ENCODE measurements at places on chromosomes 12 and 14.

DNA sequence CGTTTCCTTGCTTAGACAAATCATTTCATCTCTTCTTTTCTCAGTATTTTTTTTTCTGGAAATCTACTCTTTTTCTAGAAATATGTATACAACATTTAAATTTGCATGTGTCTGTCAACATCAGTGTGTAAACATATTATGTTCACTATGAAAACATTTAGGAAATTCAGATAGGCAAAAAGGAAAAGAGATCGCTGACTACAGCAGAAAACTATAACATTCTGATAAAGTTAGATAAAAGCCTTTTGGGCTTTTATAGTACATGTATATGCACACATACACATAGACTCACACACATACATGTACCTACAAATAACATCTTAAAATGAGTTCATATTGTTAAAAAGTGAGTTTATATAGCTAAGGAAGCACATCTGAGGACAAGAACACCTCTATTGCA is 142.1 kb downstream of the RAD51B start:
- no peak for DNase-seq

DNA sequence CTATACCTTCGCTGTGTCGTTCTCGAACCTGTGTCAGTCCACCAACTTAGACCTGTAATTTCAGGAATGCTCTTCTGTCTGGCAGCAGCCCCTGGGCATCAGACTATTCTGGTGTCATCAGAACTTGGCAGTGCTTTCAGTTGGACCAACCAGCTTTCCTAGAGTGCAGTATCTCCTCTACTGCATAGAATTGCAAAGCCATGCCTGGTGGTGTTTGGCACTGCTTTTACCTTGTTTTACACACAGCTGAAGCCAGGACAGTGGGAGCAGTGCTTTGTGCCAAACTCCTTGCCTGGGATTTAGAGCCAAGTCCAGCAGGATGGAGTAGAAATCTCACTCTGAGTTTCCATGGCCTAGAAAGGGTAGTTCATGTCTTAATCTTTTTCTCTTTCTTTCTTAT is 1.5 kb downstream of the FLVCR2 start:
- DNase-seq, result no peak

DNA sequence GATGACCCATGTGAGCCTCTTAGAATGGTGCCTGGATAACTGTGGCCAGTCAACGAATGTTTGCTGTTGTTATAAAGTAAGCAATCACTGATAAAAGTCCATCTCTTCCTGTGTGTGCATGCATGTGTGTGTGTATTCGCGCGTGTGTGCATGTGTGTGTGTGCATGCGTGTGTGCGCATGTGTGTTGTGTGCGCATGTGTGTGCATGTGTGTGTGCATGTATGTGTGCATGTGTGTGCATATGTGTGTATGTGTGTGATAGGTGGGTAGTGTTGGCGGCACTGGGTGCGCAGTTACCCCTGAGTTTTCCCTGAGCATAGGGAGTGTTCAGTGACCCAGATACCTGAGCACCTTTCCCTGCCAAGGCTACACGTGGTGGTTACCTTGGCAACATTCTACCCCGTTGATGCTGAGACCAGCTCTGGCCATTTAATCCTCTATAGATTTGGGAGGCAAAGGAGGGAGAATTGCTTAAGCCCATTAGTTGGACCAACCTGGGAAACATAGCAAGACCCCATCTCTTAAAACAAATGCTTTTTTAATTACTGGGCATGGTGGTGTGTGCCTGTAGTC is 137.8 kb downstream of the SLC15A4 start:
- DNase-seq, result no peak

DNA sequence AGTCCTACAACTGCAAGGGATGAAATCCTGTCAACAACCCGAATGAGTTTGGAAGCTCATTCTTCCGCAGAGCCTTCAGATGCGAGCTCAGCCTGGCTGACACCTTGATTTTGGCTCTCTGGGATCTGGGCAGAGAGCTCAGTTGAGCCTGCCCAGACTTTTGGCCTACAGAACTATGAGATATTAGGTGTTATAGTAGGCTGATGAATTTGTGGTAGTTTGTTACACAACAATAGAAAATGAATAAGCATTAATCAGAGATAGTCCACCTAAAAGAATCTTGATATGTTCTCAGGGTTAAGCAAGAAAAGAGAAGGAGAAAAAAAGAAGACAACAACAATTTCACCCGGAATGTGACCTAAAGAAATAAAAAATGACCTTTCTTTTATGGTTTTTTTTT is 30.4 kb upstream of the GZMB start:
- no peak for DNase-seq

- no peak for DNase-seq
These were observed 2.2 kb upstream of the ZFP36L1 start for GRCh38 chr14:68794851-68795596.

DNA sequence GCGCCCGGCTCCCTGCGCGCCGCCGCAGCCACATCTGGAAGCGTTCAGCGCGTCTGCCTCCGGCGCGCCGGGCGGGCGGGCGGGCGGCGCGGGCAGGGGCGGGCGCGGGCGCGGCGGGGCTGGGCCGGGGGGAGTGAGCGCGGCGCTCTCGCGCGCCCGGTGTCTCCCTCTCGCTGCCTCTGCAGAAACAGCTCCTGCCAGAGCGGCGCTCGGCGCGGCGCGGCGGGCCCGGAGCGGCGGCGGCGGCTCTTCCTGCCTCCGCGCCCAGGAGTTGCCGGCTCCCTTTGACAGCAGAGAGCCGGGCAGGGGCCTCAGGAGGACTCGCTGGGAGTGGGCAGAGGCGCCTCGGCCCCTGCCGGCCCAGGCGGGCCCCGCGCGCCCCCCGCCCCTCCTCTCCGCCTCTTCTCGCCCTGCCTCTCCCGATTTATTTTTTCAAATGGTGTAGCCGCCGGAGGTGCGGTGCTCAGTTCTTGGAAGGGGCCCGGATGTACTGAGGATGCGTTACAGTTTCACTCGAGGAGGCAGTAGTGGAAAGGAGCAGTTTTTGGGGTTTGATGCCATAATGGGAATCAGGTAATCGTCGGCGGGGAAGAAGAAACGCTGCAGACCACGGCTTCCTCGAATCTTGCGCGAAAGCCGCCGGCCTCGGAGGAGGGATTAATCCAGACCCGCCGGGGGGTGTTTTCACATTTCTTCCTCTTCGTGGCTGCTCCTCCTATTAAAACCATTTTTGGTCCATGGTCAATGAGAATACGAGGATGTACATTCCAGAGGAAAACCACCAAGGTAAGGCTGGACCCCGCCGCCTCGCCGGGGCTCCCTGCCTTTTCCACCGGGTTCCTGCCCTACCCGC is at the start of gene CACNA1C:
CACNA1C (plus strand) TSS at position 162 of the 853 bp plus-strand sequence; CDS start at position 738, 576 bp downstream.
- DNase-seq, result peak; percentile 60

DNA sequence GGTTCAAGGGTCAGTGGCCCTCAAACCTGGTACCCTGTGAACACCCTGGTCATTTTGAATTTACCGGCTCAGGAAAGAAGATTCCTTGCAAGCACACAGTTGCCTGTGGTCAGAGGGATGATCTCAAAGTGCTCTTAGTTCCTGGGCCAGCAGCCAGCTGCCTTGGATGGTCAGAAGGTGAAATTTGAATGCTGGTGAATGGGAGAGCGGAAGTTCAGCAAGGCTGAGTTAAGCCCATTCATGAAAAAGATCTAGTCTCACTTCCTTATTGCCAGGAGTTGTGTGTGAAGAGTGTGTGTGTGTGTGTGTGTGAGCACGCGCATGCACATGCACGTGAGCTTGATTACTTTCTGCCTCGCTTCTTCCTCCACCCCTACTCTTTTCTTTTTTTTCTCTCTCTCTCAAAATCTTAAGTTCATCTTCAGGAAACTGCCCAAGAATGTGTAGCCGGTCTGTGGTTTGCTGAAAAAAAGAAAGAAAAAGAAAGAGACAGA is 155.5 kb upstream of the CCND2 start:
- no peak for DNase-seq

GRCh38 chr14:74846968-74847665 is 28.8 kb downstream of the PROX2 start:
- no peak for DNase-seq

DNA sequence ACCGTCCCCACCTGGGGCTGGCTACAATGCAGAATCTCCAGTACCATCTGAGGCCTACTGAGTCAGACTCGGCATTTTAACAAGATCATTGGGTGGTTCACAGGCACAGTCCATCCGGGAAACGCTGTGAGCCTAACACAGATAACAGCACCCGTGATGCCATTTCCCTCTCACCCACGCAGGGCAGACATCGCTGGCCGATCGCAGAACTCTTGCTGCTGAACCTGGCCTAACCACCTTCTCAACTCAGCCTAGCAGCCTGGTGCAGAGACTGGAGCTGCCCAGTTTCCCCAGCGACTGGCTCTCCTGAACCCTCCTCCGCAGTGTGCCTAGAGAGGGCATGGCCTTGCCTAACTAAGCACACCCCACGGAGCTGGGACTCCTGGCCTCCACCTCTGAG is 83.3 kb downstream of the NCOR2 start:
- no peak for DNase-seq

- peak; percentile 33 for DNase-seq
These were observed 182.9 kb downstream of the EXOC5 start for GRCh38 chr14:57085801-57086200.

DNA sequence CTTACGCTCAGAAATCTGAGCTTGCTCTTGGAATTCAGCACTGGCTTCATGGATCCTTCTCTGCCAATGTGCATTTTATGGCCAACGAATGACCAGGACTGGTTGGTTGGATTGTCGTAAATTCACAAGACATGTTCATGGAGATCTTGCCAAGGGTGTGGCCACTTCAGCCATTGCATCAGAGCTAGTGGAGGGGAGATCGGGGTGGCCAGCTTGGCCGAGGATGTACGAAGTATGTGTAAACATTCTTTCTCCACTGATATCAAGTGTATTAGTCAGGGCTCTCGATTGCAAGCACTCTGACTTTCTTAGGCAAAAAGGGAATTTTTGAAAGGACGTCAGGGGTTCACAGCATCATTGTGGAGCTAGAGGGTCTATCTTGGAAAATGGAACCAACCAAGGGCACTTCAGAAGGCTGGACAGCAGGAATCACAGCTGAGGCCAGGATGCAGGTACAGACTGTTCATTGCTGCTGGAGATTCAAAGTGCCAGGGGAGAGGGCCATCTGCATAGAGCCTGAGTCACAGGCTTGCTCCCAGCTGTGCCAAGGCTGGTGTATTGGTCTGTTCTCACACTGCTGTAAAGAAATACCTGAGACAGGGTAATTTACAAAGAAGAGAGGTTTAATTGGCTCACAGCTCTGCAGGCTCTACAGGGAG is 32.9 kb upstream of the ADGRD1 start:
- no peak for DNase-seq

DNA sequence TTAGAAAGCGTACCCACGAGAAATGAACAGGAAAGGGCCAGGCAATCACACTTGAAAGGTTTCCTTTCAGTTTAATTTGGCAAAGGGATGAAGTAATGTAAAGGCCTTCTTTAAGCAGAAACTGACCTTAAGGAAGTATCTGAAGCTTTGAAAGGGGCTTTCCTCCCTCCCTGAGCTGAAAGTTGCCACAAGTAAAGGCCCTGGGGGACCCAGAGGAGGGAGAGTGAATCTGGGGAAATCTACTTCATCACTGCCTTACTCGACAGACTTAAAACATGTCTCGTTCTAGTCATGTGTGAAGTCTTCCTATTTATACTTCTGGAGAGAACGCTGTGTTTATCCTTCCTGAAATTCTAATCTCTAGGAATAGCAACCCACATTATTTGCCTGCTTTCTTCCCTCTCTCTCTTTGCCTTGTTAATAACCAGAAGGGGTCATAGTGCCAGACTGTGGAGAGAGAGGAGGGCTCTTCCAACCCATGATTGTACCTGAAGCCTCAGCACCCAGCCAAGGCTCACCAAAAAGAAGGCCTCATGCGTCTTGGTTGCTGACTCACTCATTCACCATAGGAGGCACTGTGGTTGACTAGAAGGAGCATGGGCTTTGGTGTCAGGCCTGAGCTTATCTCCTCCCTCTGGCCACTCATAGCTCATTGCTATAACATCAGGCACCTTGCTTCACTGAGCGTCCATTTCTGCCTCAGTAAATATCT is 10.2 kb upstream of the GPX2 start:
- DNase-seq, result no peak

DNA sequence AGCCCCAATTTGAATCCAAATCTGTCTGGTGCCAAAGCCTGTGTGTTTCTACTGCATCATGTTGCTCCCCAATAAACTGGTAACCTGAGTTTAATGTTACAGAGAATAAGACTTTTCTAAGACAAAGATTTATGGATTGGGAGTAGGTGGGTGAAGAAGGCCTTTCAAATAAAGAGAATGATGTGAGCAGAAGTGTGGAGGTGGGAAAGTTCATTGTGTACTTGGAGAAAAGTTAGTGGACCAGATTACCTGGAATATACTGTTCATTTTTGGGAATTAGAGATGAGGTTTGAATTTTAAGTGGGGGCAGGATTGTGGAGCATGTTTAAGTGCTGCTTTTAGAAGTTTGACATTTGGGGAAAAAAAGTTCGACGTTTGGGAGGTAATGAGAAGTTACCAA is 3.1 kb downstream of the FRS2 start:
- DNase-seq, result no peak

GRCh38 chr12:47558625-47559345 is 147.0 kb downstream of the RPAP3 start:
- no peak for DNase-seq

GRCh38 chr12:5013266-5013730 is 30.4 kb upstream of the KCNA5 start:
- DNase-seq, result no peak

DNA sequence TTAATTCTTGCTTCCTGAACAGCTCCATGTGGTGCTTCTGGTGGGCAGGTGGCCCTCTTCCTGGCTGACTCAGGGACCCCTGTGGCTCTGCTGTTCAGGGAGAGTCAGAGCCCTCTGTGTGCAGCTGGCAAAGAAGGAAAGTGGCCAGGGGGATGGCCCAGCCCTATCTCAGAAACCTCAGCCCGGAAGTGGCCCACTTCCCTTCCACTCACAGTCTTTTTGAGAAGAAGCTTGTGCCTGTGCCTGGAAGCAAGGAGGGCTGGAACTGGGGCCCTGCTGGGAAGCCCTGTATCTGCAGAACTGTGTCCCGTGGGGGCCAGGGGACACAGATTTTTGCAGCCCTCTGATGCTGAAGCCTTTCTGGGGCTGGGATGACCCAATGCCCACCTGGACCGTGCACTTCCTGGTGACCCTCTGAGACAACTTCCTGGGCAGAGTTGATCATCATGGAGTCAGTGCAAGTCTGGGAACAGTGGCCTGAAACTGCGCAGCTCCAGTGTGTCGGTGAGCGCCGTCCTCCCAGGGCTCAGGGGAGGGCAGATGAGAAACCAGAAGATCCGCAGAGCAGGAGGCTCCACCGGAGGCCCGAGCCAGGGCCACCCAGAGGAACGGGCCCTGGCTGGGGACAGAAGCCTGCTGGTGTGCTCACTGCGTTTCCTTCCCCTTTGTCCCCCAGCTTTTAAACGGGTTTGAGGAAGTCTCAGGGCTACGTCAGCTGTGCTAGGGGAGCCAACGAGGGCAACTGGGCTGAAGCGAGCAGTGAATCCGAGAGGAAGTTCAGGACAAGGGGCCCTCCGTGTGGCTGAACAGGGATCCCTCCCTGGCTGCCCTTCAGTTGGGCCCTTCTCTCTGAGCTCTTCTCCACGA is 217.4 kb upstream of the RTL1 start:
- DNase-seq, result peak; percentile 34

- peak; percentile 12 for DNase-seq
These were observed 141.0 kb upstream of the RMST start for GRCh38 chr12:97321621-97322020.

GRCh38 chr12:41940571-41940970 is 204.1 kb downstream of the GXYLT1 start:
- DNase-seq, result no peak

GRCh38 chr14:77923131-77923936 is 123.4 kb downstream of the ADCK1 start:
- no peak for DNase-seq

Data from NCI-H2081 (cell line).